ENCODE measurements at places on chromosomes 13 and 19.

DNA sequence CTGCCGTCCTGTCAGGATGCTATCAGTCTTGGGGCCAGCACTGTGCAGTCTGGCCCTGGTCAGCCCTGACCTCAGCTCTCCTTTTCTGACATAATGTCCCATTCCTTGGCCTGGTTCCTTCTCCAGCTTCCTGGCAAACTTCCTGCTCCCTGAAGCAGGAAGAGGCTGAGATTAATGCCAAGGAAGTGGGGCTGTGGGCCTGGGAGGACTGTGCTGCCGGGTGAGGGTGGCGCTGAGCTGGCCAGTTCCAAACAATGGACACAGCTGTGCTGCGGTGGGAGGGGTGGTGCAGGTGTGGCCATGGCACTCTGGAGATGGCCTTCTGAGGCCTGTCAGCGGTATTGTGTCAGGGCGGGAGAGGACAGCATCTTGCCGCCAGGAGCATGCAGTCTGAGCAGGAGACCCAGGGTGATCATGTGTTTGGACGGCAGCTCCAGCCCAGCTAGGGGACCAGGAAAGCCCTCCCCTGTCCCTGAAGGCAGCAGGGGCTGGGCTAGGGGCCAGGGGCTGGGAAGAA, 30.9 kb downstream of the TUBA3C start:
- peak; percentile 4 for DNase-seq

- peak; percentile 33 for DNase-seq
Measured at GRCh38 chr19:16628984-16629691, 1.1 kb upstream of the MED26 start.

GRCh38 chr13:48600374-48601364, 53.1 kb upstream of the CYSLTR2 start:
- DNase-seq = peak; percentile 29

DNA sequence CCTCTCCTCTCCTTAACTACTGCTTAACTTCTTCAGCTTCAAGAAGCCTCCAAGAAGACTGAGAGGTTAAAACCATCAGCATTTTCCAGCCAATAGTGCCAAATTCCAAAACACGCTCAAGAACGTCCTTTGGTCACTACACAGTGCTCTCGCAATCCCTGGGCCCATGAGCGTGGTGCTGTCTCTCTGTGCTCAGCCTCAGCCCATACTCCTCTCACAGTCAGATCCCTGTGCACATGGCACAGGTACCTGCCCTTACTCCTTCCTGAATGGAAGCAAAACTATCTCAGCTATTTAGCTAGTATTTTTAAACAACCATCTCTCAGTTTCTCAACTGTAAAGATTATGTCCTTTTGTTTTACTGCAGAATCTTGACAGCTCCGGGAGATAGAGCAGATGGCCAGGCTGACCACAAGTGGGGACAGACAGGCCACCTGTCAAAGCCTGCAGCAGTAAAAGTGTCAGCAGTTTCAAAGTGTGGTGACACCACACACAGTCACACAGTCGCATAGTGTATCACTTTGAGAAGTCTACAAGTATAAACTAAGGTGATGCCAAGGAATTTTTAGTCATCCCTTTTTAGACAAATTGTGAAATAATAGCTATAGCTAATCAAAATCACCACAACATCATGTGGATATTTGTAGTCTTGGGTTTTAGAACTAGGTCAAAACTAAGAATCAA, 35.7 kb downstream of the DZIP1 start:
- DNase-seq = peak; percentile 16

DNA sequence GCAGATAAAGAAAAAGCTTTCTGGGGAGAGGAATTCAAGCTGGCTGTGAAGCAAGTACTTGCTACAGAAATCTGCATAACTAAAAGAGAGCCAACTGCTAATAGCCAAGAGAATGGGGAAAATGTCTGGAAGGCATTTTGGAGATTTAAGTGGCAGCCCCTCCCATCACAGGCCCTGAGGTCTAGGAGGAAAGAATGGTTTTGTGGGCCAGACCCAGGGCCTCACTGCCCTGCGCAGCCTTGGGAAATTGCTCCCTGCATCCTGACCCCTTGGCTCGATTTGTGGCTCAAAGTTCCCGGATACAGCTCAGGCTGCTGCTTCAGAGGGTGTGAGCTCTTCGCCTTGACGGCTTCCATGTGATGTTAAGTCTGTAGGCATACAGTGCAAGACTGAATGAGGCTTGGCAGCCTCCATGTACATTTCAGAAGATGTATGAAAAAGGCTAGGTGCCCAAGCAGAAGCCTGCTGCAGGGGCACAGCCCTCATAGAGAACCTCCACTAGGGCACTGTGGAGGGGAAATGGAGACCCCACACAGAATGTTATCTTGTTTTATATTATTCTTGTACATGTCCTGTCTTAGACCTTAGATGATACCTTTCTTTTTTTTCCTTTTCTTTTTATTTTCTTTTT, 34.4 kb downstream of the MZT1 start:
- no peak for DNase-seq

GRCh38 chr13:32008518-32009175, 22.9 kb upstream of the FRY start:
- no peak for DNase-seq

- no peak for DNase-seq
Measured at GRCh38 chr13:23644126-23644419, 73.9 kb downstream of the TNFRSF19 start.

Data from cerebellar cortex (tissue), 1 donor.